ENCODE measurements at places on chromosomes 3 and 15.

GRCh38 chr15:37743826-37744225 lies 190.6 kb upstream of the TMCO5A start:
- no peak for DNase-seq

DNA sequence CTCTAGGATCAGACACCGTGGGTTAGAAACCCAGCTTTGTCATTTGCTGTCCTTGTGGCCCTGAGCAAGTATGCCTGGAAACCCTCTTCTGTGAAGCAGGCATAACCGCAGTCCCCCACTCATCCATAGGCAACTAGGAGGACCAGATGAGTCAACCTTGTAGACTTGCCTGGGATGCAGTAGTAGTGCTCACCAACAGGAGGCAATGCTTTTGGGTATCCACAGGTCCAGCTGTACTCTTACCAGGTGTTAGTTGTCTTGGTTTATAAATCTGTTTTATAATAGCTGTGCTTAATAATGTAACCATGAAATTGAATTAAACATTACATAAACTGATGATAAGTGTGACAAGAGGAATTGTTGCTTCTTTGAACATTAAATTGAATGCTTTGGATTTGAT lies 389.3 kb downstream of the IL20RB start:
- no peak for DNase-seq

DNA sequence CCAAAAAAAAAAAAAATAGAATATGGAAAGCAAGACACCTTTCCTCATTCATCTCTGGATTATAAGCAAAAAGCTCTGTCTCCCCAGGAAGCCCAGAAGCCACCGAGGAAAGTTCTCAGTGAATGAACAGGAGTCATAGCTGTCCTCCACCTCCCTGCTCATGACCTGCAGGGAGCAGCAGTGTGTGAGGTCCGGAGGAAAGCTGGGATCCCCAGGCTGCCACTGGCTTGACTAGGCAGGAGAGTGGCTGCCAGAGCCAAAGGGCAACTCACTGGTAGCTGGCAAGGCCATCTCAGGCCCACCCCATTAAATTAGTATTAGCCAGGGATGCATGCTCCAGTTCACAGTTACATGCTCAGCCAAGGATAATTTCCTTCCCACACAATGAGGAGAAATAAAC lies 191.6 kb upstream of the STT3B start:
- peak; percentile 40 for DNase-seq

DNA sequence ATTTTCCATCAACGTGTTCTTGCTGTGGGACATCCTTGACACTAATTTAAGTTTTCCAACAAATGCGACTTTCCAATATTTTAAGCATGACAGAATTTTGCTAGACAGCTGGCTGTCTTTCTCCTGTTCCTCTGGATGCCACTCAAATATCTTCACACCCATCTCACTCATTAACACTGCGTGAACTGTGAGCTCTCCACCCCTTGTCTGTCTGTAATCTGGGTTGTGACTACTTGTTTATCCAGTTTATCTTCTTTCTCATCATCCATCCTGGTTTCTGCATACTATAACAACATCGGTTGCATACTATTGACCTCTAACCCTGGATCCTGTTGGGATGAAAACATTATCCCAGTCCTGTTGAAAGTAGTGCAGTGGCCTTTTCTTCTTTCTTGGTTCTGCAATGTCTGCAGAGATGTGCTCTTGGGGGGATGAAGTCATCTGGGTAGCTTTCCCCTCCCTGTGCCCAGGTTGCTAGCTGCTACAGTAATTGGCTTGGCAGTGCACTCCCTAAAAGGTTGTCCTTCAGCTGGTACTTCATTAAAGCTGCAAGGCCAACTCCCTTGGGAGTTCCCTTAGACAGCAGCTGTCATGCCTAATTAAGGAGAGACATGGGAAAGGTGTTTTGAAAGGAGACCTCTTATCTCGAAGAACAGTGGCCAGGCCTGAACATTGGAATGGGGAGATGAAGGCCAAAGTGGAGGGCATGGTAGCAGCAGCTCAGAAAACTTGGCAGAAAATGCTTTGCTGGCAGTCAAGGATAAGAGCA lies 24.7 kb downstream of the KAT2B start:
- no peak for DNase-seq

DNA sequence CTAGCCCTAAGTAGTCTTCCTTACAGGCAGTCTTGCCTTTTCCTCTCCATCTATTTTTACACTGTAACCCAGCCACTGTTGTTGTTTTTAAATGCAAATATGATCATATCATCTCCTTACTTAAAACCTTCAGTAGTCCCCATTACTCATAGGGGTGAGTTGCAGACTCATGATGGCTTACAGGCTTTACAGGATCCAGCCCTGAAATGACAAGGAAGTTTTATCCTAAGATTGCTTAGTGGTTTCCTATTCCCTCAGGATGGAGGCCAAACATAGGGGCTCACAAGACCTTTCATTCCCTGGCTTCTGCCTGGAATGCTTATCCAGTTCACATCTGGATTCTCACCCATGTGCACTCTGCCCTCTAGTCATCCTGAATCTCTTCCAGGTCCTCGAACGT lies 27.7 kb upstream of the PCOLCE2 start:
- no peak for DNase-seq

GRCh38 chr15:23897531-23897930 lies 210.4 kb upstream of the NDN start:
- no peak for DNase-seq

- peak; percentile 7 for DNase-seq
Observed at GRCh38 chr3:140315955-140316354, 361.9 kb upstream of the TRIM42 start.

GRCh38 chr3:120489421-120489820 lies 38.6 kb upstream of the FSTL1 start:
- DNase-seq: peak; percentile 15

GRCh38 chr3:43369404-43370292 lies 83.3 kb downstream of the SNRK start:
- DNase-seq: no peak

DNA sequence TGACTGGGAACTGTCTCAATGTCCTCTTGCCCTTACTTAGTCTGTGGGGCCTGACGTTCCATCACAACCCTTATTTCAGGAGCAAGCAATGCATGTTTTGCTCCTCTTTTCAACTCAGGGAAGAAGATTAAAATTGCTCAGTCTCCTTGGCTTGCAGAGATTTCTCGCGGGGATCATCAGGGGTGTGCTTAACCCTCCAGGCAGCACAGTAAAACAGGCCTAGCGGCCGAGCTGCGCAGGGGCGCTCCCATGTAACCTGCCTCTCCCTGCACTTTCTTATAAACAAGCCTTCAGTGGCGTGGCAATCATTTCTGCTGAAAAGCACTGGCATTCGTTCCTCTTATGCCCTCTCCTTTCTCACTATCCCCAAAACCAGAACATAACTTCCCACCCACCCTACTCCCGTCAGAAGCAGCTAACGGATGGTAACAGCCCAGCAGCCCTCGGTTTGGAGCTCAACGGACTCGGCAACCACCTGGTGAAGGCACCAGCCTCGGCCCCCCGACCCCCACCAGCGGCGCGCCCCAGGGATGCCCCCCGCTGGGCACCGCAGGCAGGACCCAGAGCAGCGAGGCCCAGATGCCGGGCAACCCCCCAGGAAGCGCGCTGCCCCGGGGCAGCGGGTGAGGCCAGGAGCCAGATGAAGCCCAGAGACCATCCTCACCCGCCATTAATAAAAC lies 1.1 kb downstream of the MCF2L2 start:
- peak; percentile 54 for DNase-seq

GRCh38 chr3:154829929-154830328 lies 250.2 kb upstream of the MME start:
- DNase-seq: no peak

DNA sequence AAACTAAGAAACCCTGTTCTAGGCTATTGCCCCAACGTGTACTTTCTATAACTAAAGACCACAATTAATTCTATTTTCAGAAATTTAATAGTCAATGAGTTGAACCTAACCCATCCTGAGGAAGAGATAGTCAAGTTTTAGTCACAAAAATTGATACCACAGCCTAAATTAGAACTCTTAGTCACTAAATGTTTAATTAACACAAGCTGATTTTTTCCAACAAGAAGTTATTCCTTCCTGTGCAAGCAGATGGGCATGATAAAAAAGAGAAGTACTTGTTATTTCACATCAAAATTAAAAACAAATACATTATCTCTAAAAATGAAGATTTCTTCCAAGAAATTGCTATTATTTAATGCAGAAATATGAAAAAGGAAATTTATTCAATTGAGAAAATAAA lies 38.4 kb upstream of the TERB2 start:
- no peak for DNase-seq

DNA sequence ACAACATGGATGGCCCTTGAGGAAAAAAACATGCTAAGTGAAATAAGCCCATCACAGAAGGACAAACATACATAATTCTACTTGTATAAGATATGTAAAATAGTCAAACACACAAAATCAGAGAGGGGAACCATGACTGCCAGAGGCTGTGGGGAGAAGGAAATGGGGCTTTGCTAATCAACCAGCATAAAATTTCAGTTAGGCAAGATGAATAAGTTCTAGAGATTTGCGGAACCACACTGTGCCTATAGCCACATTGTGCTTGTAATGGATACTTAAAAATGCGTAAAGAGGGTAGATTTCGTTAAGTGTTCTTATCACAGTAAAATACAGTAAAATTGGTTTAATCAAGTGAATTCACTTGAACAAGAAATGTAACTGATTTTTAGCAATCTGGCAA lies 33.7 kb upstream of the SPTBN5 start:
- no peak for DNase-seq

All from neural progenitor cell (in vitro differentiated cells).